Kidney (tissue), 22 donors: ENCODE measurements at places on chromosomes 13 and 19.
A peak's percentile ranks its signal among the peaks of the same experiment; 100 is the strongest.

DNA sequence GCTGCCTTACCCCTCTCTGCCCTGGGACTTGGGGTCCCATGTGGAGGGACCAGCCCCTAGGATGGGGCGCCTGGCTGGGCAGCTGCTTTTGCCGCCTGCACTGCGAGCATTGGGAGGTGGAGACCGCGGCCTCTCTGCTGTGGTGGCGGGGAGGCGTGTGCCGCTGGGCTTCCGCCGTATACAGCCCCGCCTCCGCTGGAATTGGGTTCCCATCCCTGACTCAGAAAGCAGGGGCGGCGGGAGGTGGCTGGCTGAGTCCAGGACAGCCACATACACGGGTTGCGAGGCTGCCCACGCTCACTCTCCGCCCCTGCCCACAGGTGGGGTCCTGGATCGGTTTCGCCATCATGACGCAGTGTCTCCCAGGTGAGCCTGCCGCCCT, 6.6 kb downstream of the NDUFB7 start:
- no peaks in the 10 kb centered on the region for H3K27me3 ChIP-seq
- no peaks in the 10 kb centered on the region for H3K36me3 ChIP-seq
- no peak for DNase-seq
- H3K27ac ChIP-seq: no peak overlapping the region
- H3K4me1 ChIP-seq: no peaks in the 10 kb centered on the region

GRCh38 chr13:28171266-28171665, 32.9 kb downstream of the PAN3 start:
- H3K27me3 ChIP-seq: no peaks in the 10 kb centered on the region
- peaks cover 8% of the 10 kb centered on the region for H3K4me1 ChIP-seq
- H3K27ac ChIP-seq: no peak overlapping the region
- peak; percentile 10 for DNase-seq

DNA sequence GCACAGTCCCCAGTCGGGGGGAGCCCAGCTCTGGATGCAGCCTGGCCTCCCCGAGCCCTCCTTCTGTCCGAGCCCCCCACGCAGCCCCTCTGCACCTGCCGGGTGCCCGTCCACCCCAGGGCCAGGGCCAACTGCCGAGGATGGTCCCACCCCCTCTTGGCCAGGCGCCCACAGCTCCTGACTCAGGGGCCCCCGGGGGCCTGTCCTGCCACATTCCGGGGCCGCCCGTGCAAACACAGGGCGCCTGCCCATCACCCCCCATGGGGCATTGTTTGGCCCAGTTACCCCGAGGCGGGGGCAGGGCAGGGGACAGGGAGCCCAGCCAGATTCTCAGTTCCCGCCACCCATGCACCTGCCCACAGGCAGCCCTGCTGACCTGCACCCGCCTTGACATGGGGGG, 5.3 kb upstream of the TCF3 start:
- H3K4me3 ChIP-seq: no peak overlapping the region
- no peaks in the 10 kb centered on the region for H3K27me3 ChIP-seq
- H3K27ac ChIP-seq: no peak overlapping the region
- no peaks in the 10 kb centered on the region for H3K36me3 ChIP-seq
- no peaks in the 10 kb centered on the region for H3K4me1 ChIP-seq

DNA sequence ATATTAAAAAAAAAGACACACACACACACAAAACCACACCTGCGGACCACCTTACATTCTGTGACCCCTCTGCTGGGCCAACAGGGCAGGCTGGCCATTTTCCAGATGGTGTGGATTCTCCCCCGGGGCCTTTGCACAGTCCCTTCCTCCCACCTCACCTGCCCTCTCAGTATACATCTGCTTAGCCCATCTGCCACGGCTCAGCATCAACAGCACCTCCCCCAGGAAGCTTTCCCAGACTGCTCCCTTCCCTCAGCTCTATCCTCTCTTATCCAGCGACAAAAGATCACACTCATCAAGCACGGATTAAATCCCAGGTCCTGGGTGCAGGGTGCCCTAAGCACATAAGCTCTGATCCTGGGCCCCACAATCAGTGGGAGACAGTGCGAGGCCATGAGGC, 4.5 kb downstream of the ZNF787 start:
- H3K4me1 ChIP-seq: peaks cover 24% of the 10 kb centered on the region
- no peaks in the 10 kb centered on the region for H3K27me3 ChIP-seq

GRCh38 chr19:44893332-44894051, 2.4 kb downstream of the TOMM40 start:
- no peak overlapping the region for H3K27ac ChIP-seq
- no peaks in the 10 kb centered on the region for H3K27me3 ChIP-seq
- DNase-seq: no peak
- H3K4me3 ChIP-seq: no peak overlapping the region
- H3K4me1 ChIP-seq: peaks cover 19% of the 10 kb centered on the region

DNA sequence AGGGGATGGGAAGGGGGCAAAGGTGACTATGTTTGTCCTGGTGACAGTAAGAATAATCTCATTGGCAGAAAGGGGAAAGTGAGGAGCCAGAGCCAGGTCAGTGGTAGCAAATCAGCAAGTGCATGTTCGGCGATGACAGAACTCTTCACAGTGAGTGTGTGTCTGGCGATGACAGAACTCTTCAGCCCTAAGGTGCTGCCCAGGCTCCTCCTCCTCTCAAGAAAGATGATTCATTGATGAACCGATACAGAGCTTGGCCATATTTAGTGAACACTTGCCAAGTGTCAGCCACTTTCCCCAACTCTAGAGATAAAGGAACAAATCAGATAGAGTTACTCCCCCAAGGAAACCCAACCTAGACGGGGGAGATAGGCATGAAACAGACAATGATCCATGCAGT, 199.3 kb upstream of the UBL3 start:
- H3K27me3 ChIP-seq: no peaks in the 10 kb centered on the region
- no peak for DNase-seq
- no peaks in the 10 kb centered on the region for H3K4me1 ChIP-seq
- no peaks in the 10 kb centered on the region for H3K36me3 ChIP-seq
- H3K4me3 ChIP-seq: no peak overlapping the region
- no peak overlapping the region for H3K27ac ChIP-seq

- H3K36me3 ChIP-seq: no peaks in the 10 kb centered on the region
- H3K27me3 ChIP-seq: no peaks in the 10 kb centered on the region
- no peak overlapping the region for H3K4me3 ChIP-seq
- no peak for DNase-seq
- no peak overlapping the region for H3K27ac ChIP-seq
These were observed 28.6 kb upstream of the MIR17HG start for GRCh38 chr13:91318886-91319285.

- H3K36me3 ChIP-seq: no peaks in the 10 kb centered on the region
- DNase-seq: no peak
- no peaks in the 10 kb centered on the region for H3K4me1 ChIP-seq
- H3K27ac ChIP-seq: no peak overlapping the region
- H3K27me3 ChIP-seq: no peaks in the 10 kb centered on the region
- no peak overlapping the region for H3K4me3 ChIP-seq
These were observed 338.1 kb downstream of the RFC3 start for GRCh38 chr13:34155931-34156607.

GRCh38 chr13:44120043-44120442, 240.3 kb downstream of the LACC1 start:
- no peak overlapping the region for H3K4me3 ChIP-seq
- no peak overlapping the region for H3K27ac ChIP-seq
- H3K4me1 ChIP-seq: peaks cover 13% of the 10 kb centered on the region
- DNase-seq: no peak

GRCh38 chr13:58953638-58954037, 1210.1 kb downstream of the DIAPH3 start:
- H3K4me1 ChIP-seq: no peaks in the 10 kb centered on the region
- no peak overlapping the region for H3K4me3 ChIP-seq
- H3K27me3 ChIP-seq: no peaks in the 10 kb centered on the region
- no peaks in the 10 kb centered on the region for H3K36me3 ChIP-seq

- no peak overlapping the region for H3K27ac ChIP-seq
- H3K36me3 ChIP-seq: no peaks in the 10 kb centered on the region
- no peaks in the 10 kb centered on the region for H3K4me1 ChIP-seq
- DNase-seq: peak; percentile 2
- H3K27me3 ChIP-seq: no peaks in the 10 kb centered on the region
These were observed 1790.8 kb upstream of the PCDH20 start for GRCh38 chr13:63206461-63206860.

- no peaks in the 10 kb centered on the region for H3K36me3 ChIP-seq
- H3K4me1 ChIP-seq: no peaks in the 10 kb centered on the region
- no peak overlapping the region for H3K27ac ChIP-seq
- DNase-seq: peak; percentile 86
- H3K27me3 ChIP-seq: no peaks in the 10 kb centered on the region
These were observed 169.6 kb upstream of the GPR12 start for GRCh38 chr13:26929971-26930730.

DNA sequence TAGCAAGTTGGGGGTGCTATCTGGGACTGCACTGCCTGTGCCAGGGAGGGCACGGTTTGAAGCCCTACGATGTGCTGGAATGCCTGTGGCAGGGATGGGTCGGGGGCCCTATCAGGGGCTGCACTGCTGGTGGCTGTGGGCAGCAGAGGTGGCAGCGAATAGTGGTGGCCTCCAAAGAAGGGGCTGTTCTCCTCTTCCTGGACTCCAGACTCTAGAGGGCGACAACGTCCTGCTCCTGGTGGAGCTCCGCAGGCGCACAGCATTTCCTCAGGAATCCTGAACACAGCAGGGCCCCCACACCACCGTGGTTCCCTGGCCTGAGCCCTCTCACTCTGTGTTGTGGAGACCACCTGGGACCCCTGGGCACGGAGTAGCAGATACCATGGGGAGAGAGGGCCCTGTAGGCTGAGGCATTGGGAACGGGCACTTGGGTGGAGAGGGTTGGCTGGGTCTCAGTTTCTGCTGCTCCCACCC, 145.6 kb downstream of the TNFRSF19 start:
- no peak overlapping the region for H3K27ac ChIP-seq
- H3K4me1 ChIP-seq: no peaks in the 10 kb centered on the region
- H3K4me3 ChIP-seq: no peak overlapping the region

DNA sequence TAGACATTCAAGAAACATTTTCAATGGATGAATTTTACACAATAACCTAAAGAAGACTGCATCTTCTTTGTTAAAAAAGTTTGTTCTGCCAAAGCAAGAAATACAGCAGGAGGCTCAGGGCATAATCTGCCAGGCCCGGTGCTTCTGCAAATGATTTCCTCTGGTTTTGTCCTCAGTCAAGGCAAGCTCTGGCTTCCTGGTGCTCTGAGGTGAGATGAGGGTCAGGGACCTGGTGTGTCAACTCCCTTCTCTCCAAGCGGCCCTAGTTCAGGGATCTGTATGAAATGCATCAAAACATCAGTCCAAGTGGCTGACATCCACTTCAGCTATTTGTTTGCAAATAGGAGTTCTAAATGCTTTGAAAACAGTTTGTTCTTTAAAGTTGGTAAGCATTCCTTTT, 31.6 kb downstream of the LACC1 start:
- H3K36me3 ChIP-seq: no peaks in the 10 kb centered on the region
- H3K27ac ChIP-seq: no peak overlapping the region

- no peaks in the 10 kb centered on the region for H3K36me3 ChIP-seq
- H3K27ac ChIP-seq: no peak overlapping the region
- no peaks in the 10 kb centered on the region for H3K4me1 ChIP-seq
- H3K4me3 ChIP-seq: no peak overlapping the region
These were observed 22.2 kb upstream of the FRY start for GRCh38 chr13:32009362-32009761.

DNA sequence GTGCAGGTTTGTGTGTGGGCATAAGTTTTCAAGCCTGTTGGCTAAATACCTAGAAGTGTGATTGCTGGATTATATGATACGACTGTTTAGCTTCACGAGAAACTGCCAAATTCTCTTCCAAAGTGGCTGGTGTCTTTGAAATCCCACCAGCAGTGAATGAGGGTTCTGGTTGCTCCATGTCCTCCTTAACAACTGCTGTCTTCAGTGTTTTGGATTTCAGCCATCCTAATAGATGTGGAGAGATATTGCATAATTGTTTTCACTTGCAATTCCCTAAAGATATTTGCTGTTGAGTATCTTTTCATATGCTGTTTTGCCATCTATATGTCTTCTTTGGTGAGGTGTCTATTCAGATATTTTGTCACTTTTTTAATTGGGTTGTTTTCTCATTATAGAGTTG, 390.5 kb downstream of the ZNF536 start:
- no peak overlapping the region for H3K27ac ChIP-seq
- H3K4me3 ChIP-seq: no peak overlapping the region

- H3K27me3 ChIP-seq: no peaks in the 10 kb centered on the region
- H3K36me3 ChIP-seq: no peaks in the 10 kb centered on the region
These were observed 257.7 kb downstream of the SPRY2 start for GRCh38 chr13:80083081-80083852.

- H3K36me3 ChIP-seq: no peaks in the 10 kb centered on the region
- no peak overlapping the region for H3K27ac ChIP-seq
- DNase-seq: no peak
These were observed 16.0 kb downstream of the FXYD5 start for GRCh38 chr19:35170359-35171061.

- H3K4me1 ChIP-seq: no peaks in the 10 kb centered on the region
- no peak overlapping the region for H3K27ac ChIP-seq
- no peak overlapping the region for H3K4me3 ChIP-seq
- no peak for DNase-seq
These were observed 79.9 kb upstream of the UBAC2 start for GRCh38 chr13:99120751-99121150.

GRCh38 chr13:20997301-20998161, 63.9 kb downstream of the LATS2 start:
- H3K4me3 ChIP-seq: no peak overlapping the region
- peak overlapping the region; percentile 35 for H3K27ac ChIP-seq
- H3K4me1 ChIP-seq: peaks cover 11% of the 10 kb centered on the region

DNA sequence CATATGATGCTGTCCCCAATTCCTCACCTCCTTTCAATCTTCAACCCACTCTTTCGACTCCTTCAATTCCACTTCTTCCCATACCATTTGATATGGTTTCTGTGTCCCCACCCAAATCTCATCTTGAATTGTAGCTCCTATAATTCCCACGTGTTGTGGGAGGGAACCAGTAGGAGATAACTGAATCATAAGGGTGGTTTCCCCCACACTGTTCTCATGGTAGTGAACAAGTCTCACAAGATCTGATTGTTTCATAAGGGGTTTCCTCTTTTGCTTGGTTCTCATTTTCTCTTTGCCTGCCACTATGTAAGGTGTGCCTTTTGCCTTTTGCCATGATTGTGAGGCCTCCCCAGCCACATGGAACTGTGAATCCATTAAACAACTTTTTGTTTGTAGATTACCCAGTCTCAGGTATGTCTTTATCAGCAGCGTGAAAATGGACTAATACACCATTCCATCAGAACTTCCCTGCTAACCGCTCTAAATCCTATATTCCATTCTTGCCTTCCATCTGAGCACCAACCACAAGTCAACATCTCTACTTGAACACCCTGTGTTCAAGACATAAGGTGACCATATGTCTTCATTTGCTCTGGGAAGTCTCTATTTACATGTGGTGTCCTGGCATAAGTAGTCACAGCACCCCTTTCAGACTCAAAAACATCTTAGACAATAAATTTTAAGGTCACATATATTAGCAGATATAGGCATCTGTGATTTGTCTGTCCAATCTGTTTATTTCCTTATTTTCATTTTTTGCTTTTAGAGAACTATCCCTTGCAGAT, 122.9 kb downstream of the TSHZ3 start:
- no peak overlapping the region for H3K27ac ChIP-seq
- no peaks in the 10 kb centered on the region for H3K4me1 ChIP-seq
- no peaks in the 10 kb centered on the region for H3K27me3 ChIP-seq
- H3K36me3 ChIP-seq: no peaks in the 10 kb centered on the region

DNA sequence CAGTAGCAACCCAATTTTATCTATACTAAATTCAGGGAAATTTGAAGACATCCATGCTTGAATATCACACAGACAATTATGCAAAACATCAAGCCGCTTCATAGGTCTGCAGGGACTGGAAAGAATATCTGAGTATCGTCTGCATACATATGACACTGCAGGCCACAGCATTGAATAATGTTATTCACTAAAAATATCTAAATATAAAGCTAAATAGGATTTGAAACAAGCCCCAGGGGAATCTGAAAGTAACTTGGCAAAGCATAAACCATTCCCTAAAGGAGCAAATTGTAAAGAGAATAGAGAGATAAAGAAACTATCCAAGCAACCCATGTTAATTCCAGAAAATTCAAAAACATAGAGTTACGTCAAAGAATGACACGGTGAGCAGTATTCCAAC, 1251.0 kb downstream of the PCDH17 start:
- no peak overlapping the region for H3K27ac ChIP-seq
- no peaks in the 10 kb centered on the region for H3K36me3 ChIP-seq
- no peaks in the 10 kb centered on the region for H3K27me3 ChIP-seq
- DNase-seq: no peak
- no peak overlapping the region for H3K4me3 ChIP-seq
